ENCODE measurements at places on chromosomes 6 and 20. TPM values are rescaled to one million over a fixed set of nuclear protein-coding genes. Genes with fewer than 3 reads are reported as not detected.
A peak's percentile ranks its signal among the peaks of the same experiment; 100 is the strongest.

GRCh38 chr6:23735151-23735550 is 390.9 kb upstream of the NRSN1 start:
- H3K4me1 ChIP-seq: no peaks in the 10 kb centered on the region
- DNase-seq: no peak
- H3K4me3 ChIP-seq: no peak overlapping the region
- no peaks in the 10 kb centered on the region for H3K27me3 ChIP-seq

Gene ASIP
- not detected for total RNA-seq

Gene TSBP1
- not detected for total RNA-seq

Gene OOEP
- total RNA-seq: not detected

Gene SEL1L2
- not detected for total RNA-seq

DNA sequence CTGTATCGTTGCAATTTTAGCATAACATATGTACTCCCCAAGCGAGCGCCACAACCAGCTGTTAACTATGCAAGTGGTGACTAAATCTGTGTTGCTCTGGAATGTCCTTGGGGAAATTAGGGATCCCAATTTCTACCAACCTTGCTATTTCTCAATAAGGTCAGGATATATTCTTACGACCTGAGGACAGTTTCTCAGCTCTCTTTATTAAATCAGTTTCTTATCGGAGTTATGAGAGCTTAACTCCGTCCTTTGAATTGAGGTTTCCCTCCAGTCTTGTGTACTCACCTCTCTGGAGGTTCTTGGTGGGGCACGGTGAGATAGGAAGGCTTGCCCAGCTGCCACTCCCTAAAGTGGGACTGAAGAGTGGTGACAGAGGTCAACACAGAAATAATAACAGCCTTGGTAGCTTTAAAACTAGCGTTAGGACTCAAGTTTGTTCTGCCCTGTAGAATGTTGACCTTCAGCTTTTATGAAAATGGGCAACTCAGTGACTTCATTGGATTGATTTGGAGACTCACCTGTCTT is 694 bp downstream of the MRPS18B start:
- H3K4me1 ChIP-seq: peaks cover 39% of the 10 kb centered on the region
- DNase-seq: peak; percentile 52
- H3K36me3 ChIP-seq: peaks cover 63% of the 10 kb centered on the region
- H3K27ac ChIP-seq: peak overlapping the region; percentile 98
- H3K4me3 ChIP-seq: peak overlapping the region; percentile 62
- no peaks in the 10 kb centered on the region for H3K27me3 ChIP-seq

- H3K27me3 ChIP-seq: peaks cover 23% of the 10 kb centered on the region
- peak; percentile 42 for DNase-seq
- no peak overlapping the region for H3K27ac ChIP-seq
These were observed 54.3 kb upstream of the APCDD1L start for GRCh38 chr20:58569241-58570125.

GRCh38 chr6:166942393-166943168 is 13.8 kb downstream of the RNASET2 start:
- no peak overlapping the region for H3K4me3 ChIP-seq
- no peaks in the 10 kb centered on the region for H3K27me3 ChIP-seq
- DNase-seq: no peak
- peak overlapping the region; percentile 47 for H3K27ac ChIP-seq

GRCh38 chr6:169529931-169530751 is 171.7 kb downstream of the WDR27 start:
- no peaks in the 10 kb centered on the region for H3K36me3 ChIP-seq
- H3K27ac ChIP-seq: no peak overlapping the region
- no peaks in the 10 kb centered on the region for H3K27me3 ChIP-seq
- H3K4me1 ChIP-seq: no peaks in the 10 kb centered on the region

DNA sequence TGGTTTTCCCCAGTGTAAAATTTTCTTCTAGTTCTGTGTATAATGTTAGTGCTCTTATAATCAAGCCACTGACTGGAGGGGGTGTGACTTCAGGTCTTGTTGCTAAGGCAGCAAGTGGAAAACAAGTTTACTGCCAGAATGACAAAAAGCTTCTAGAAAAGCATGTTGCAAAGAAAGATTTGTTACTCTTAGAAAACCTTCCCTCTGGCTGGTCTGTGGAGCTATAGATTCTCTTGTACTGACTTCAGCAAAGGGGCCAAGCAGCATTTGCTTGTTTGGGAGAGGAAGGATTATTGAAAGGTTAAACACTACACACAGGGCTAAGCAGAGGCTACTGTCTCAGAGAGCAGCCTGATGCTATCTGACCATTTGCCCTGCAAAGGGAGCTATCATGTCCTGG is 288.8 kb downstream of the BTBD9 start:
- H3K4me1 ChIP-seq: peaks cover 16% of the 10 kb centered on the region
- no peaks in the 10 kb centered on the region for H3K36me3 ChIP-seq
- DNase-seq: no peak
- no peaks in the 10 kb centered on the region for H3K27me3 ChIP-seq
